ENCODE measurements at places on chromosomes 2 and 18.

DNA sequence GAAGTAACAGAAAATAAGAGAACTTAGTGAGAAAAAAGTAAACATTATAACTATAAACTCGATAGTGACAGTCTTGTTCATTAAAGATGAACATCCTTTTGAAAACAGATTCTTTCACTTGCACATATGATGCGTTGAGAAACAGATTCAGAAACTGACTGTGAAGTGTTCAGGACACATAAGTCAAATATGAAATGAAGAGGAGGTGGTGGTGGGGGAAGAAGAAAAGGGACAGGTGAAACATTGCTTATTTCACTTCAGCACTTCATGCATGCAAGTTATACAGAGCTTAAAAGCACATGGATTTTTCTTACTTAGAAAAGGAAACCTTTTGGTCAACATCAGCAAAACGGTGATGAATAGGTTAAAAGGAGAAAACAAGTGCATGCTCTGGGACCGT lies 42.5 kb downstream of the STAT4 start:
- DNase-seq = no peak

GRCh38 chr2:99425022-99425421 lies 64.8 kb downstream of the REV1 start:
- DNase-seq = no peak

GRCh38 chr2:143132355-143132754 lies 3.1 kb downstream of the ARHGAP15 start:
- no peak for DNase-seq

DNA sequence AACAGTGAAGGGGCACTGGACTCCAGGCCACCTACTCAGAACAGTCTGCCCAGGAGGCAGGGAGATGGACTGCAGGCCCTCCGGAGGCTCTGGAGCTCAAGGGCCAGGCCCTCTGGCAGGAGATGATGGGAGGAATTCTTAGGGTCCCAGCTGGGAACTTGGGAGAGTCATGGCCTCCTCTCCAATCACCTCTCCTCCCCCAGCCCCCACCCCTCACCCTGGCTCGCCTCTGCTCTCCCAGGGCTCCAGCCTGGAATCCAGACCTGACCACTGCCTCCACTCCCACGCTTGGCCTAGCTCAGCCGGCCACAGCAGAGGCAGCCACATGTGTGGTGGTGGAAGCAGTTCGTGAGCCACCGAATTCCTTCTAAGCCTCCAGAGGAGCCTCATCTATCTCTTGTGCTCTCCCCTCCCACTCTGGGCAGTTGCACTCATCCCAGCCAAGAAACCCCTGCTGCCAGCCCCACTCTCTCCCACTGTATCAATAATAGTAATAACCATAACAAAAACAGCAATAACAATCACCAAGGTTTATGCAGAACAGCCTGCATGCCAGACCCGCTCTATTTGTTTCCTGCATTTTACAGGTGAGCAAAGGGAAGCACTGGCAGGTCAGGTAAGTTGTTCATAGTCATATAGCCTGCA lies 67.4 kb downstream of the TNS1 start:
- DNase-seq = no peak

DNA sequence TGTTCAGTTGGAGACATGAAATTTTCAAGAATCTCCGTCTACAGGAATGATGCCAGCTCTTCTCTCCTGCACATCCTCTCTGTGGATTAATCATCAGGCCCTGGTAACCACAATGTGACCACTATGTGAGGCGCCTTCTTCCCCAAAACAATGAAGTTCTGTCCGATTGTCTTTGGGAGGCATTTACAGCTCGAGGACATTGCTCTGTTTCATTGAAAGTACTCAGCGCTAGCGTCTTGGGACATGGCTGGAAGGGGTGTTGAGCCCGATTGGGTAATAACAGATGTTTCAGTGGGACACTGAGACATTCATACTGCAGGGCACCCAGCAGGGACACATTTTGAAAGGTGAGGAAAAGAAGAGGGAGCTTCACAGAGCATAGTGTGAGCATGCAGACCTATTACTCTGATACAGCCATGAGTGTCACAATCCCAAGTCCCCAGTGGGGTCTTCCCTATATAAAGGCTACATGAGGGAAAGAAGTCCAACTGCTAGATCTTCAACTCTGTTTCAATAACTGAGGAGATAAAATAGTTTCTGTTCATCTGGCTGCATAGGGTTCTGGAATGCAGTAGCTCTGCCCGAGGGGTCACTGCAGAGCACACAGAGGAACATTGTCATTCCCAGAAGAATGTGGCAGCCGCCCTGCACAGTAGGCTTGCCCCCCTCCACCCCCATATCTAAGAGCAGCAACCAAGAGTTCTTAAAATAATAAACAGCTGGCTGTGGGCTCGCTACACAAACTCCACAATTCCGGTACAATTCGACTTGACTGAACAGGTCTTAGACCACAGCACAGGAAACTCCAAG lies 237.3 kb downstream of the OSR1 start:
- peak; percentile 9 for DNase-seq

DNA sequence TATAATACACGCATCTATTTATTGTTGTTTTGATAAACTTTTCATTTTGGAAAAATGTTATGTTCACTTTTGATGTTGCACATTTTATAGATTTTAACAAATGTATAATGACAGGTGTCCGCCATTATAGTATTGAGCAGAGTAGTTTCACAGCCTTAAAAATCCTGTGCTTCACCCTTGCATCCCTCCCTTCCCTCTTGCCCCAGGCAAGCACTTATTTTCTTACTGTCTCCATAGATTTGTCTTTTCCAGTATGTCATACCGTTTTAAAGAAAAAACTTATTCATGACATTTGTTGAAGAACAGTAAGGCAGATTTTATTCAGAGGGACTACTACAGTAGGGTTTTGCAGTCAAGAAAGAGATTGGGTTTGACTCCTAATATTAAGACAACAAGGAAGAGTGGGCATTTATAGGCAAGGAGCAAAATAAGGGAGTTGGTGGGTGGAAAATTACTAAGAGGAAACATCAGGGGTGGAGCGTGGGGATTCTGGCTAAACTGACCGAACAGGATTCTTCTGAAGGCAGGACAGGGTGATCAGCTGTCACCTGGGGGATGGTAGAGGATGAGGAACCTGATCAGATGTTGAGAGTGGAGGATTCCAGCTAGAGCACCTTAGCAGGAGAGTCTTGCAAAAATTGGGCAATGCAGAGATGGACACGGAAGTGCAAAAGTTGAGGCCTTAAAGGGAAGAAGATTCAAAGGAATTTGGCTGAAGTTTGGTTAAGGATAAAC lies 108.8 kb downstream of the NCK2 start:
- peak; percentile 63 for DNase-seq

- no peak for DNase-seq
Observed at GRCh38 chr18:14086458-14087231, 45.6 kb downstream of the ZNF519 start.

GRCh38 chr2:172614932-172615331 lies 59.0 kb downstream of the PDK1 start:
- no peak for DNase-seq

GRCh38 chr2:15299904-15300520 lies 261.1 kb downstream of the NBAS start:
- no peak for DNase-seq

- DNase-seq = no peak
Observed at GRCh38 chr2:136204971-136205370, 87.0 kb upstream of the CXCR4 start.

GRCh38 chr2:79210274-79210917 lies 50.8 kb upstream of the REG3A start:
- DNase-seq = no peak

DNA sequence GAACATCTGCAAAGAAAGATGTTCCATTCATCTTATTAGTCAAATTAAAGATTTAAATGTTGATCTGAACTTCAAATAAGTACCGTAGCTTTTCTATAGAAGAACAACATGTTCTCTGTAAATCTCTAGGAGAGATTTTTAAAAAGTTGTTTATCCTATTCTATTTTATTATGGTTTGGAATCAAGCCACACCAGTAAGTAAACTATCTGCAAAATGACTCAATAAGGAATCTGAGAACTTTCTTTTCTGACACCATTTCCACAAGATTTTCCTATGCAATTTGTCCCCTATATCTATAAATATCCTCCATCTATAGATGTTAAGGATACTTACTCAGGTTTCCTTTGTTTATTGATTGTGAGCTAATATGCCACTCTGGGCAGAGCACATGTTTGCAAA lies 736.6 kb downstream of the CBLN2 start:
- no peak for DNase-seq

- DNase-seq = no peak
Observed at GRCh38 chr2:128214866-128215460, 103.7 kb downstream of the HS6ST1 start.

- DNase-seq = no peak
Observed at GRCh38 chr2:134348760-134349159, 94.9 kb downstream of the MGAT5 start.

GRCh38 chr2:219485201-219485580 lies 13.5 kb upstream of the GMPPA start:
- no peak for DNase-seq

DNA sequence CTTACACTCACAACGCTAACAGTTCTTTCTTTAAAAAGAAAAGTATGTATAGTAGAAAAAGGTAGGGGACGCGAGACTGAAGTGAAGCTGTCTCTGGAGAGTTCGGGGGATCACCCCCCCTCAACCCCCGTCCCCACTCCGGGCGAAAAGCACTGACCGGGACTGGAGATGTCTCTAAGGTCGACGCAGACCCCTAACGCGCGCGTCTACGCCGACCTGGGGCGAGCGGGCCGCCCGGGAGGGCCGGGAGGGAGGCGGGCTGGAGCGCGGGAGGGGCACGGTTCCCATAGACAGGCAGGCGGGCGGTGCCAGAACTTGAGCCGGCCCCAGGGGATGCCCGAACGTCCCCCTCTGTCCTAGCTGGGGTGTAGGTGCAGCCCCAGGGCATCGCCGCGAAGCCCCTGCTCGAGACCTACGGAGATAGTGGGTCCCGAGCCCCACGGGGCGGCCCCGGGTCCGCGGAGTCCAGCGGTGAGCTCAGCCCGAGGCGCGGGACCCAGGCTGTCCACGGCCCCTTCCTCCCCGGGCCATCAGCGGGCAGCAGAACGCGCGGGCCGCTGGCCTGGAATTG lies 82.2 kb downstream of the CHRNA1 start:
- DNase-seq = peak; percentile 13

GRCh38 chr2:149205143-149205542 lies 125.2 kb upstream of the LYPD6 start:
- DNase-seq = no peak

- DNase-seq = no peak
Observed at GRCh38 chr2:70732766-70733645, 35.0 kb downstream of the ADD2 start.

DNA sequence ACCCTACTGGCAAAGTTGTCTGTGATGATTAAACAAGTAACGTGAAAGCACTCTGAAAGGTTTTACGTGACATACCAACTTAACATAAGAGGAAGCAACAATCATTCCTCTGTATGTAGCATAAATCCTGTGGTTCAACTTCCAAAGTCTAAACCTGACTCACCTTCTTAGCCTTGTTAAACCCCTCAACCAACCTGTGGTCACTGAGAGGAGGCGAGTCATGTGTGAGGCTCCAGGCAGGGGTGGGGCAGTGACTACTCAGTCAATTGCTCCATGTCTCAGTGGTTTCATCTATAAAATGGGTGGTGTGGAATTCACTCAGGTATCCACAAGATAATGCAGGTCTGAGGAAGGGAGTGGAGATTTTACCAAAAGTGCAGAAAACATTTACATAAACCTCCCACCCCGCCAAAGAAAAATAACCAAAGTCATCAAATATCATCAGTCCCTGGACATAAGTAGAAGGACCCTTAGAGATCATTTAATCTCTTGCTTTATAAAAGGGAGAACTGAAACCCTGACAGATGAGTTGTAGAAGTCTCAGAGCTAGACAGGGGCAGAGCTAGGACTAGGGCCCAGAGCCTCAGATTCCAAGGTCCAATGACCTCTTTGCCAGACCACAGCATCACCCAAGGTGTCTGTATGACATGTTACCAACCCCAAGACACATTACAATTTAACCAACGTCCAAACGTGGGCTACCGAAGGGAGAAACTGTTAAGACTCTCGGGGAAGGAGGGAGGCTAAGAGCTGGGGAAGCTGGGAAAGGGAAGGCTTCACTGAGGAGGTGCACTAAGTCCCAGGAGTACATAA lies 3.7 kb upstream of the PCBP1 start:
- DNase-seq = peak; percentile 40

DNA sequence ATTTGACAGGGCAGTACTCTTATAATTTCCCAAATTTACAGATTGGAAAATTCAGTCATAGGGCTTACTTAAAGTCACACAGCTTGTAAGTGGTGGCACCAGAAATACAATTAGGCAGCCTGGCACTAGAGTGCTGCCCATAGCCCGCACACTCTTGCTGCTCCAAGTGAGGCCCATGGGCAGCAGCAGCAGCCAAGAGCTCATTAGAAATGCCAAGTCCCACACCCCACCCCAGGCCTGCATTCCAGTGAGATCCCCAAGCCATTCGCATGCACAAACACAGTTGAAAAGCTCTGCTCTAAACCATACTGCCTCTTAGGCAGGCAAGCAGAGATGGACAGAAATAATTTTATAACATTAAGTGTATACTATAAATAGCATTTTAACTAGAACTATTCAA lies 379.3 kb upstream of the PKDCC start:
- no peak for DNase-seq

GRCh38 chr2:206045251-206045650 lies 40.7 kb downstream of the INO80D start:
- no peak for DNase-seq

DNA sequence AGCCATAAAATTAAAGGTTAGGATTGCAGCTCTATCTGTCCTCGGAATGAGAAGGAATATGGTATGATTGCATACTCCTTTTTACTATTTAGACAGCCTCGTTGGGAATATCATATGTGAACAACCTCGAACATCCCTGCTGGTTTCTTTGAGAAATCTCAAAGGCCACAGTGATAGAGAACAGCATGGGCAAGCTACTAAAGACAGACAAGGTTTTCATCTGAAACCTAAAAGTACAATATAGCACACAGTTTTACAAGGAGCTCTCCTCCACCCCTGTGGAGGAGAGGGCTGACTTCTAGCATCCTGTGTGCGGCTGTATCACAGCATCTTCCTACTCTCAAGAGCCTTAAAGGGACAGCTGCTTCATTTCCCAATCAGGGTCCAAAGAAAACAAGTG lies 104.3 kb downstream of the VWC2L start:
- DNase-seq = no peak

GRCh38 chr2:123521854-123522253 lies 503.2 kb upstream of the CNTNAP5 start:
- DNase-seq = no peak

DNA sequence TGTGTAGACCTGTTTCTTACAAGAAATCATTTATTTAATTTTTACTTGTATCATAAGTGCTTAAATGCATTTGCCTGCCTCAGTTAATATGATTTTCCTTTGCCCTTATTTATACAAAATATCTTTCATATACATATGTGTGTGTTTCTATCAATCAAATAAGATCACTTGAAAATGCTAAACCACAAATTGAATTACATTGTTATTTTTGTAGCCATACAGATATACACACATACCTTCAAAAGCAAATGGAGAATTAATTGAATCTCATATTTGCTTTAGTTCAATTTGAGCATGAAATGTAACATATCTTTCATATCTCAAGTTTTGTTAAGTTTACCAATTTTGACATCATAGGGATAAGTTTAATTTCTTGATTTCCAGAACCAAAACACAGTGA lies 755.8 kb upstream of the PIK3C3 start:
- DNase-seq = no peak

Data from Calu3 (cell line).